Dermis lymphatic vessel endothelial cell (primary cell): ENCODE measurements at places on chromosomes 16 and 17. TPM values are rescaled to one million over a fixed set of nuclear protein-coding genes. Genes with fewer than 3 reads are reported as not detected.

EVPL gene
- total RNA-seq, result not detected in 2 replicates

TNFSF13 gene
- 0.22 and 0.34 TPM in 2 replicates for total RNA-seq

KLHL10 gene
- under 0.01 TPM in 2 replicates for total RNA-seq

WSCD1 gene
- 3.0 and 12.7 TPM in 2 replicates for total RNA-seq

ADGRG1 gene
- 4.3 and 12.2 TPM in 2 replicates for total RNA-seq

ABCA3 gene
- 11.4 and 20.8 TPM in 2 replicates for total RNA-seq

TMEM220 gene
- 2.3 and 5.0 TPM in 2 replicates for total RNA-seq

CRISPLD2 gene
- total RNA-seq, result 0.09 and 1.3 TPM in 2 replicates

KRTAP2-3 gene
- total RNA-seq, result not detected in 2 replicates

ALOX12 gene
- total RNA-seq, result not detected in 2 replicates

CACNG4 gene
- total RNA-seq, result not detected in 2 replicates

TBC1D3 gene
- not detected in 2 replicates for total RNA-seq
